ENCODE measurements at places on chromosomes 2 and 18. TPM values are rescaled to one million over a fixed set of nuclear protein-coding genes. Genes with fewer than 3 reads are reported as not detected.

DNA sequence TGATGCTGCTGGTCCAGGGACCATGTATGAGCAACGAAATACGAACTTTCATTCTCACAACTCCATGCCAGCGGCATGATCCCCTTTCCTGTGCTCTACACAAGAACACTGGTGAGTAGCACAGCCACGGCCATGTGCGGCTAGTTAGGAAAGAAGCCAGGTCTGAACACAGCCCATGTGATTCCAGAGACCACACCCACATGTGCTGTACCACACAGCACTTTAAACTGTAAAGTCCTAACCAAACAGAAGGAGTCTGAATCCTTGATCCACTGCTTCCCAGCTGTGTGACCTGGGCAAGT is 33.0 kb upstream of the ACAA2 start:
- no peak for DNase-seq

- DNase-seq, result no peak
Observed at GRCh38 chr2:208129744-208130711, at the start of gene CRYGC. Gene CRYGC (minus strand): TSS chr2:208129828. CDS start chr2:208129792, 36 bp downstream.

DNA sequence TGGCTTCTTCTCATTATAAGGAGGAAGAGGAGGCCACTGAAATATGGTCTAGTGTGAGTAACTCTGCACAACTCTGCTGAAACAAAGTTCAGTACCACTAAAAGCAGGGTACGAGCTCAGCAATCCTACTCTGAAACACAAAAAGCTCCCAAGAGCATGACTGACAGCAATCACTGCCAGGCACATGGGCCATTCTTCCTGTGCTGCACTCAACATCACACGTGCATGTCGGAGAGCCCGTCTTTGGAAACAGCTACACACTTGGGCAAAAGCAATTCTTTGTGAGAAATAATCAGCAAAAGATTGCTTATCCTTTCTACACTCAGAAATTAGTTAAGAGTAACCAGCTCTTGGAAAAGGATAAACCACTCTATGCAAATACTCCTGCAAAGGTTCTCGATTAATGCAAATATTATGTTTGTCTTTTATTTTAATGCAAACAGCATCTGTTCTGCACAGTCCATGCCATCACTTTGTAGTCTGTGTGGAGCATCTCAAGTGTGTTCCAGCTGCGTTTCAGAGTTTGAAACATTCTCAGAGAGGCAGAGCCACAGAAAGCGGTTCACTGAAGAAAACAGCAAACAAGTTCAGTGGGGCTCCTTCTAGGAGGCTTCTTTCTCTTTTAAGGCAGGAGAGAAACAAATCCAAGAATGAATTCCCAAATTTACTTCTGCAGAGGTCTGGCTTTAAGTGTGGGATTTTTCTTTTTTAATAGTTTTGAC is 145.0 kb downstream of the HDAC4 start:
- DNase-seq, result no peak

DNA sequence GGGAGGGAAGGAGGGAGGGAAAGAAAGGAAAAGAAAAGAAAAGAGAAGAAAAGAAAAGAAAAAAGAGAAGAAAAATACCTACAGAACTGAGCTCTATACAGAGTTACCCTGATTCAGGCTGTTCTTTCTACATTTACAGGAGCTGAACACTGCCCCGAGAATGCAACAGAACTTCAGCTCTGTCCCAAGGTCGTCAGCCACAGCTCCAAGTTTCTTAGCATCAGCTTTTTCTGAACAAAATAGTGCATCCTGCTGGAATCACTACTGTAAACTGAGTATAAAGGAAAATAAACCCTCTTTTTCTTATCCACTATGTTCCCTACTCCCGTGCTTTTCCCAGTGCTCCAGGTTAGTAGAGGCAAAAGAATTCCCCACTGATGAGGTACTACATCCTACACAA is 4.7 kb upstream of the PPP4R1 start:
- no peak for DNase-seq

GRCh38 chr2:224802407-224802806 is 86.2 kb upstream of the CCDC195 start:
- DNase-seq, result no peak

DNA sequence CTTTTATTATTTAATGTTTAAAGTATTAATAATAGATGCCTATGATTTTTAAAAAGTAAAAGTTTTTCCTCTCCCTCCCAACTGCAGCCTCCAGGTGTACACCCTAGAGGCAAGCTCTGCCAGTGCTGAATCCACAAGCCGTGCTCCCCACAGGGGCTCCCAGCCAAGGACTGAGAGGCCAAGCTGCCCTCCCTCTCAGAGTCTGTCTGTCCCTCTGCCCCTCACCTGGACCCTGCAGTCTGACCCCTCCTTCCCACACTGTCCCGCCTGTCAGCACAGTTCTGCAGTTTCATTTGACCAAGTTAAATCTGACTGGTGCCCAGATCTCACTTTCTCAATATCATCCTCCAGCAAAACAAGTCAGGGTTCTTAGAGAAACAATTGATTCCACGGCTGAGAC is 14.8 kb upstream of the PROC start:
- DNase-seq, result no peak

GRCh38 chr18:2979129-2979528 is 33.8 kb downstream of the LPIN2 start:
- DNase-seq, result peak; percentile 18

SATB2 gene
- total RNA-seq, result 5.4 TPM

GRCh38 chr2:240655931-240656886 is 26.5 kb downstream of the AQP12B start:
- no peak for DNase-seq

GRCh38 chr2:58401936-58402335 is 160.8 kb upstream of the FANCL start:
- no peak for DNase-seq

DNA sequence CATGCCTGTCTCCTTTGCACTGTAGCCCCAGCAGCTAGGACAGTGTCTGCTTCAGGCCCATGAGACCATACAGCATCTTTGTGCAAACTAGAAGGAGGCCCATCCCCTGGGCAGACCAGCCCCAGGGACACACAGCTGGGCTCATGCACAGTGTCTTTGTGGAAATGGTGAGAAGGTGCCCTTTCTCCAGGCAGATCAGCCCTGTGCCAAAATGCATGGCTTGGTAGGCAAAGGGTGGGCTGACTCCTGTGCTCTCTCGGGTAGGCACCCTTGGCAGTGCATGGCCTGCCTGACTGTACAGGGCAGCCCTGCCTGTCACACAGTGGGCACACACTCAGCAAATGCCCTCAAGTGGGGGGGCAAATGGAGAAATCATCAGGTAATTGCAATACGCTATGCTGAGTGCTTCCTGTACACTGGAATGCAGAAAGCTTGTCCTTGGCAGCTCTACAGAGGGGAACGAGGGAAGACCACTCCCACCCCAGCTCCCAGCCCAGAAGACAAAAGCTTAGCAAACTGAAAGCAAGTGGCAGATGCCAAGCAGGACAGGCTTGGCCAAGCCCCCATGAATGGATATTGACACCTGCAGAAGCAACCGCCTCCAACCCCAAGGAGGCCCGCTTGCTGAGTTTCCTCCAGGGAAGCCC is 21.6 kb downstream of the TNS1 start:
- no peak for DNase-seq

ZNF519 gene
- 8.0 TPM for total RNA-seq
